ENCODE measurements at places on chromosomes 4 and X. TPM values are rescaled to one million over a fixed set of nuclear protein-coding genes. Genes with fewer than 3 reads are reported as not detected.

Gene RBMXL3
- not detected for total RNA-seq

Gene HSFX1
- total RNA-seq = 1.2 TPM

Gene DNAJB14
- total RNA-seq = 18.9 TPM

Gene TGIF2LX
- not detected for total RNA-seq

Gene PAK3
- 8.0 TPM for total RNA-seq

Gene DUSP9
- total RNA-seq = 0.35 TPM

Gene USP17L17
- not detected for total RNA-seq

Gene GNPDA2
- total RNA-seq = 17.2 TPM

Gene DMRTC1
- total RNA-seq = not detected
